ENCODE measurements at places on chromosomes 4 and X. TPM values are rescaled to one million over a fixed set of nuclear protein-coding genes. Genes with fewer than 3 reads are reported as not detected.

CENPVL2 gene
- not detected for total RNA-seq

DNA sequence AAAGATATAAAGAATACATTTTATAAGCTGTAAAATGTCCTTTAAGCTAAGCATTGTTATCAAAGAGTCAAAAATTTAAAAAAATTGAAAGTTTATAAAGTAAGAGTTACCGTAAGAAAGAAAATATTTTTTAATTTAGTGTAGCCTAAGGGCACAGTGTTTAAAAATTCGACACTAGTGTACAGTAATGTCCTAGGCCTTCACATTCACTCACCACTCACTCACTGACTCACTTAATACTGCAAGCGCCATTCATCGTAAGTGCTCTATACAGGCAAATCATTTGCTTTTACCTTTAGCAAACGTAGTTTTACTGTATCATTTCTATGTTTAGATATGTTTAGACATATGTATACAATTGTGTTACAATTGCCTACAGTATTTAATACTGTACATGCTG is 20.2 kb downstream of the GLRA3 start:
- no peak for DNase-seq

NKX1-1 gene
- not detected for total RNA-seq

CLDN2 gene
- not detected for total RNA-seq

DNA sequence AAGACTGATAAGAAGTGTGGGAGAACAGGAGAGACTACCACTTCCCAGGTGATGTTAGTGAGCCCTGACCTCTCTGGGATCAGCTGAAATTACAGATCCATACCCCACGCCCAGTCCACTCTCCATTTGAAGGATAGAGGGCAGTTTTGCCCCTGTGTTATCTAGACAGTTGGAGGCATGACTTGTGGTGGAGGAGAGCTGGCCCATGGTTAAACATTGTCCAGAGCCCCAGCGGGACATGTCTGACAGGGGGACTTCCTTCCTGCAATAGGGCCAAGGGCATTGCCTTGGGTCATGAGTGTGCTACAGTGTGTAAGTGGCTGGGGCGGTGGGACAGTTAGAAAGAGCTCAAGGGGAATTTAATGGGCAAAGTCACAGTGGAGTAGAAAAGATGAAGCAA is 181.1 kb downstream of the MID1IP1 start:
- no peak for DNase-seq

- no peak for DNase-seq
Measured at GRCh38 chr4:171281359-171281758, 531.8 kb upstream of the GALNTL6 start.

Measured in LHCN-M2 (cell line).